ENCODE measurements at places on chromosomes 1 and 21.
A peak's percentile ranks its signal among the peaks of the same experiment; 100 is the strongest.

DNA sequence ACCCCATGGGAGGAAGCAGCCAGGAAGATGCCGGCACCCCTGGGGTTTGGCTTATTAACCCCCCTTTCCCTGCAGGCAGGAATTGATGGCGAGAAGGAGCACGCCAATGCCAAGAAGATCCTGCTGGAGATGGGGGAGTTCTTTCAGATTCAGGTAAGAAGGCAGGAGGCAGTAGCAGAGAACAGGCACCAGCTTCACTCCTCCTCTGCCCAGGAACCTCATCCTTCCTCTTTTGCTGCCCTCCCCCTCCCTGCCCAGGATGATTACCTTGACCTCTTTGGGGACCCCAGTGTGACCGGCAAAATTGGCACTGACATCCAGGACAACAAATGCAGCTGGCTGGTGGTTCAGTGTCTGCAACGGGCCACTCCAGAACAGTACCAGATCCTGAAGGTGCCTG is 1.2 kb upstream of the RUSC1 start:
- DNase-seq = no peak

DNA sequence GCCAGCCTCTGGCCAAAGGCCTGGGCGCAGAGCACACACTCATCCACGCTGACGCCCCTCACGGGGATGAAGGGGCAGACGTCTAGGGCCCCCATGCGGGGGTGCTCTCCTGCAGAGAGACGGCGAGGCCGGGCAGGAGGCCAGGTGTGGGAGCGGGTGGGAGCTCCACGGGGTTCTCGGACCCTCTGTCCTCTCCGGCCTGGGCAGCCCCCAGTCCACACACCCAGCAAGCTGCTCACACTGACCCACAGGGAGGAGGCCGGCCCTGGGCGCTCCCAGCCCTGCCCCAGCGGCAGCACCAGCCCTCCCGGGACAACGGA is 2.5 kb downstream of the FTCD start:
- no peak for DNase-seq

DNA sequence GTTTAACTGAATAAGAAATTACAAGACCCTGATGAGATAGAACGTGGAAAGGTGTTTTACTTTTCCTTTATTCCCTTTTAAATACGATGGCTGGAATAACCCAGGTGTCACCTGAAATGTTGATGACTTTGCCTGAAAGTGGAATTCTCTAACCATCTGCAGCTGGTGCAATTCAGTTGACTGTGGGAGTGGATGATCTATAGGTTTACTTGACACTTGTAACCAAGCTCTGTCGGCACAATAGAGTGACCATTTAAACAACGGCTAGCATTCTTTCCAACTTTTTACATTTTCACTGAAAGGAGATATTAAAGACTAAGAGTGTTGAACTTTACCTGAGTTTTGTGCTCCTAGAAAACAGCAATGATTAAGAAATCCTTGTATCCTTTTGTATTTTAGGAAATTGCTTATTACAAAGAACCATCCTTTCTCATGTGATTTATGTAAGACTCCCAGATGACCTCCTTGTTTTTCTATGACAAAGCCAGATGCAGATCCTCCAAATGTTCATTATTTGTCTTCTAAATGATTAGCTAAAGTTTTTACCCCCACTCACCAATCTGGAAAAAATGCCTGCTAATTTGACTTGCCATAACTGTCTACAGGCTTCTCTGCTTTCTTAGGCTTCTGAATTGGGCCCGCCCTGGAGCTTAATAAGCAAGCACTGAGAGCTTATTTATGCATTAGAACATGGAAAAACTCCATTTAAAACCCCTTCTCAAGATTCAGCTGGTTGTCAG is 129.5 kb upstream of the LRRC7 start:
- DNase-seq = no peak

DNA sequence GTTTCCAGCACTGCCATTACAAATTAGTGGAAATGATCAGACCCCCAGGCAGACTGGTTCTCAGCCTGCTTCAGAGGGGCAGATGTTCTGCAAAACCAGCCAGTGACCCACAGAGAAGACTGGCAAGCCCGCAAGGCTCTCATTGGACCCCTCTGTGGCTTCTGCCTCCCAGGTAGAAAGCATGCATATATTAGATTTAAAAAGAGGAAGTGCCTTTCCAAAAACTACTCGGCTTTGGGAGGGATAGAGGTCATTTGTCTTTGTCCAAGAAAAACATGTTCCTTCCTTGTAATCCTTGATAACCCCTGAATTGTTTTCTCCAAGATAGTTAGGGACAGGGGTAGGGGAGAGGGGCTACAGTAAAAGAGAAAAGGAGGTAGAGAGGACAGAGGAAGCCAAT is 11.8 kb downstream of the HIVEP3 start:
- DNase-seq = no peak

DNA sequence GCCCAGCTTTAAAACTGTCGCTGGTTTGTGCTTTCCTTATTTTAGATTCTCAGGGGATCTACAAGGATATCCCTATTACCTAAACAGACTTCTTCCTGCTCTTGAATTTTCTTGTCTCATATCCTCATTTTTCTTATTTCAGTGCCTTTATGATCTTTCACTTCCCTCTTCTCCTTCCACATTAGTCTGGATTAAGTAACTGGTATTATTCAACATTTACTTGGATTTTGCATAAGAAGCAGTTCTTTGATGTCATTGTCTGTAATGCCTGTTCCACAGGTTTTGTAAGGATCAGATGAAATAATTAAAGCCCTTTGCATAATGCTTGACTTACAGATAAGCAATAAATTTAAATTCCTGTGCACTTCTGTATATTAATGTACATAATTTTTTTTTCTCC is 26.5 kb downstream of the CXADR start:
- no peak for DNase-seq

GRCh38 chr21:42253466-42253865 is 34.5 kb downstream of the ABCG1 start:
- no peak for DNase-seq

GRCh38 chr1:232793944-232794343 is 11.3 kb upstream of the MAP10 start:
- DNase-seq = no peak

GRCh38 chr1:228341450-228341813 is 65.2 kb downstream of the TRIM11 start:
- no peak for DNase-seq

DNA sequence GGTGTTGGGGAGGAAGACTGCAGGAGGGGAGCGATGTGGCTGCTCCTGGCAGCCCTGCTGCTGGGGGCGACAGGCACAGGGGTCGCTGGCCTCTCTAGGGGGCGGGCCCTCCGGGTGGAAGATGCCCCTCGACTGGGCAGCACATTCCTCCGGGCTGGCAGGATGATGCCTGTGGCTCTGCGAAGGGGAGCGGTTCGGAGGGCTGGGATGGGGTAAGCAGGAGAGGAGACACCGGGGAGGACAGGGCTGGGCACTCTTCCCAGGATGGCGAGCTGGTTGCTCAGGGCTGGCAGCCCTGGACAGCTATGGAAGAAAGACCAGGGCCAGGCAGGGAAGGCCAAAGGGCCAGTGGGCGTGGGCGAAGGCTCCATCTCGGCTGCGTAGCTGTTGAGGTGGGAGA is 12.8 kb downstream of the HEYL start:
- no peak for DNase-seq

DNA sequence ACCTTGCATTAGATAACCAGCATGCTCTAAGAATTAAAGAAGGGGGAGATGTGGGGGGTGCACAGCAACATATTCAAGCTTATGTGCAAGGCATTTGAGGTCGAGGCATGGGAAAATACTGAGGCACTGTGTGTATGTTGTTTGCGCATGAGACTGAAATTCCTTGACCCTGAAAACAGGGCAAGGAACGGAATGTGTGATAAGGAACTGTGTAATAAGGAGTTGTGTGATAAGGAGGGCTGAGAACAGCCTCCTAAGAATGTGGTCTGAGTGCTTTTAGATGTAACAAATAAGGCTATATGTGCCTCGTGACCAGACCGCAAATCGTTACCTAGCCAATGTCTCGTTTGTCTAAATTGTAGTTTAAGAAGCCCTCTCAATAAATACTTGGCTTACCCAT is 26.5 kb upstream of the ITLN1 start:
- DNase-seq = no peak

DNA sequence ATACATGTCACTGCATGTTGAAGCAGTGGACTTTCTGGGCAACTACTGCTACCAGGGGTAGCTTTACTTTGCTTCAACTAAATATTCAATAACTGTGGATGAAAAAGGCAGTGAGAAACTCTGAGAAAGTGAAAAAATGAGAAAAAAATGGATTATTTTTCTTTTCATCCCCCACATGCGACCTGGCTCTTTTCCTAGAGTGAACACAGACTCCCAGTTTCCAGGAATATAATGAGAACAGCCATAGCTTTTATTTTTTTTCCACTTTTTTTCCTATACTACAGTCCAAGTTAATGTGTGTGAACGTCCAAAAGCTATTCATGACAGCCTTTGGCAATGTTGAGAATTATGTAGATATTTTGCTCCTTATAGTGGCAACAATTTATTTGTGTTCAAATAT is 230.4 kb downstream of the DNM3 start:
- DNase-seq = no peak

- DNase-seq = no peak
Observed at GRCh38 chr1:157325220-157325619, 187.0 kb upstream of the ETV3 start.

DNA sequence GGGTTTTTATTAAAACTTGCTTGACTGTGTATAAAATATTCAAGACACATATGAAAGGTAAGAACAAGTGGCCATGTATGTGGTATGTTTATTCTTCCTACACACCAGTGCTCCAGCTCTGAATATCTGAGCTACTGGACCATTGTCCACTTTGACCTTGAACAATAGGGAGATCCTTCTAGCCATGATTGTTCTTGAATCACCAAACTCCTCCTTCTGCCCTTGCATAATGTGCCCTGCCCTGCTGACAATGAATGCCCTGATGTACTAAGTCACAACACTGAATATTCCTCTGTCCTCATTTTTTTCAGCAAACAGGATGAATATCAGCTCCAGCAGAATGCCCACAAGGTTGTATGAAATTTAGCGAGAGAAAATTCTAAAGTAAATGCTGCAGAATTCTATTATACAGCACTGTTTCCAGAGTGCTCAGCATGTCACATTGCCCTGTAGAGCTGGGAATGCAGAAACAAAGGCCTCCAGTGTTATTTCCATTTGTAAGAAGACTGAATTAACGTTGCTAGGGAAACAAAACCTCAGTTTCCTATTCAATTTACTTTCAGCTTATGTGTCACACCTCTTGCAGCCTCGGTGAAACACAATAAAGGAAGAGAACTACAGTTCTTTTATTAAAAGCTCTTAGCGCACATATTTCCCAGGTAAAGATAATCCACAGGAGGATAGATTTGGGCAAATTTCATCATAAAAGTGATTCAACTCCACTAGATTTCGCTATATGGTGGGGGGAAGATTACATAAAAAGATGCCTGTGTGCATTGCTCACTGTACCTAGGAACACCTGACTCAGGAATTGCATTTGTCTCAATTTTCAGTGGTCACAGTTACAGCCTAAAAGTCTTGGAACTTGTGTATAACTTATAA is 187.4 kb upstream of the ATP1B1 start:
- DNase-seq = peak; percentile 40

- DNase-seq = no peak
Observed at GRCh38 chr1:27004471-27005165, 8.0 kb downstream of the TENT5B start.

GRCh38 chr21:26964170-26964778 is 2.6 kb downstream of the ADAMTS5 start:
- no peak for DNase-seq

DNA sequence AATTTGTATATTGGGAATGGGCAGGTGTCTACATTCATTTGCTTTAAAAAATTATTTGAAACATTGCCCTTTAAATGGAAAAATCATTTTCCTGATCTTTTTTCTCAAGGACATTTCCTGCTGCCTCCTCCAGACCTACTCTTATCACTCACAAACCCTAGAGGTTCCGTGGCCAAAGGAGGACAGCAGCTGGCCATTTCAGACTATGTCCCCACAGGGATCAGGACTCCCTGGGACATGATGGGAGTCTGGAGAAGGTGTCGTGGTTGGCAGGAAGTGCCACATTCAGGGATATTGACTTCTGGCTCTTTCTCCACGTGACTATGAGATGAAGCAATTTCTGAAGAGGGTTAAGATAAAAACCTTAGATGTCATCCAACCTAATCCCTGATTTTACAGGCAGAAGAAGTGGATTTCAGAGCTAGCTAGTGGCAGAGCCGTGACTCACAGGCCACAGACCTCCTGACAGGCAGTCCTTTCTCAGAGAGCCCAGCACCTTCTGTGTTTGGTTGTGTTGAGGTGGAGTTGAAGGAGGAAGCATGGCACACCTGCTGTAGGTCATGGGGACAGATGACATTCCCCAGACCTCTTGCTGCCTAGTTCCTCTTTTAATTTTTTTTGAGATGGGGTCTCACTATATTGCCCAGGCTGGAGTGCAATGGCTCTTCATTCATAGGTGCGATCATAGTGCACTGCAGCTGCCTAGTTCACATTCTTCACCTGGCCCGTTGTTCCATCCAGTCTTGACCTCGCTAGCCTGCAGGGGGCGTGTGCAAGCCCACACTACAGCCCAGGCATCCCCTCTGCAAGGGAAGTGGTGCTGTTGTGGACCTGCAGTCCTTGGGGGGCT is 25.5 kb upstream of the IL10 start:
- DNase-seq = no peak

DNA sequence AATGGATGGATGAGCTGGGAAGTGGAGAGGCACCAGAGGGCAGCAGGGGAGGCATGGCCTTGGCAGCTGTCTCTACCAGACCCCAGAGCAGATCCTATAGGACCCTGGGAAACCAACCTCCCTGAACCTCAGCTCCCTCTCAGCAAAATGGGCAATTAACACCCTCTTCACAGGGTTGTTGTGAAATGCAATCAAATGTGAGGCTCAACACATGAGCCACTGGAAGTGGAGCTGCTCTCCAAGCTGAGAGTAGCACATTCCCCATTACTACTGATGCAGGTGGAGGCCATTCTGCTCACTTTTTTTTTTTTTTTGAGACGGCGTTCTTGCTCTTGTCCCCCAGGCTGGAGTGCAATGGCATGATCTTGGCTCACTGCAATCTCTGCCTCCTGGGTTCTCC is 6.5 kb upstream of the SYNC start:
- no peak for DNase-seq

GRCh38 chr1:208526613-208527125 is 282.5 kb upstream of the PLXNA2 start:
- DNase-seq = no peak

- no peak for DNase-seq
Observed at GRCh38 chr1:150472601-150473200, 14.5 kb upstream of the TARS2 start.

- DNase-seq = no peak
Observed at GRCh38 chr1:147897029-147897752, 5.4 kb upstream of the GJA8 start.

- no peak for DNase-seq
Observed at GRCh38 chr1:88730995-88731394, 46.9 kb downstream of the PKN2 start.

- no peak for DNase-seq
Observed at GRCh38 chr1:86520789-86521521, 25.9 kb upstream of the CLCA4 start.

DNA sequence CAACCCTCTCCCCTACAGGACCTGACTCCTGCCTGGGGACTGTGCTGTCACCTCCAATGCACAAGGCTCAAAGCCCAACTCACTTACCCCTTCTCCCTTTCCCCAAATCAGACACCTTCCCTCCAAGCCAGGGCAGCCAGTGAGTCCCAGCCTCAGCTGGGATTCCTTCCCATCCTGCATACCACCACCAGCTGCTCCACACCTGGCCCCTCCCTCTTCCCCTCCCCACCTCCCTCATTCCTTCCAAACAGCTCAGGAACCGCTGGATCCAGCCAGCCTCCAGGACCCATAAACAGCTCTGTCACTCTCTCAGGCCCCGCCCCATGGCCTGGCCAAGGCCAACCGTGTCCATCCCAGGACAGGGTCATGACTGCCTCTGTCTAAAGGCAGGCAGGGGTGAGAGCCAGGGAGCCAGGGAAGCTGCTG is 41.4 kb downstream of the ACOT7 start:
- no peak for DNase-seq

GRCh38 chr1:45152126-45152525 is 54.3 kb downstream of the ZSWIM5 start:
- DNase-seq = no peak
